NCI-H1417 treated with DMSO at 0.1 percent for 48 hours (cell line): ENCODE measurements at places on chromosomes 2 and 18.

DNA sequence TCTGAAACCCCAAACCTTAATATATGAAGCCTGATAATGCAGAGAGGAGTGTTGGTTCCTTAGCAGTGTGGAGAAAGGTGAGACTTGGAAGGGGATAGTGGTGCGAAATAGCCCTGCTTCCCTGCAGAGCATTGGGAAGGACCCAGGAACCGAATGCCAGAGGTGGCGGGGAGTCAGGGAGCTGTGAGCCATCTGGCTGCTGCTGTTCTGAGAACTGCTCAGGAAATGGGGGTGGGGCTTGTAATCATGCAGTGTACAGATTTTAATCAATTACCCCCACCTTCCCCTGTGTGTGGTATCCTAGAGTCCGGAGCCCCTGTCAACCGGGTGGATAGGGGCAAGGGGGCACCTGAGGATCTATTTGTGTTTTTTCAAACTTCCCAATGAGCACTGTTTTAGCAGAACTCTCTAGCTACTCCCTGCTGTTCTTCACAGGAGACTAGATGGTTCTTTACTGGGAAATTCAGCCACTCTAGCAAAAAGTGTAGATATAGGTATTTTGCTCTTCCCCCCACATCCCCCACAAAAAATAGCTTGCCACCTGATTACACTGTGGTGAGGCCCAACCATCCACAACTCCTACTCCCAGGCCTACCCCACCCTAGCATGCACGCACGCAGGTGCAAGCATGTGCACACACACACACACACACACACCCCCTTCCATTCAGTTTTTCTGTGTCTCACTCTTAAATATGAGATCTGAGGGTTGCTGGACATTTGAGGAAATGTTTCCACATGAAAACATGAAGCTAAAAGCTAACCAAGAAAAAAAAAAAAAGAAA, 30.1 kb upstream of the MBOAT2 start:
- no peak for DNase-seq

GRCh38 chr2:118309946-118310680, 221.8 kb downstream of the INSIG2 start:
- no peak for DNase-seq

- no peak for DNase-seq
Measured at GRCh38 chr18:11859903-11860407, 8.7 kb downstream of the CHMP1B start.

DNA sequence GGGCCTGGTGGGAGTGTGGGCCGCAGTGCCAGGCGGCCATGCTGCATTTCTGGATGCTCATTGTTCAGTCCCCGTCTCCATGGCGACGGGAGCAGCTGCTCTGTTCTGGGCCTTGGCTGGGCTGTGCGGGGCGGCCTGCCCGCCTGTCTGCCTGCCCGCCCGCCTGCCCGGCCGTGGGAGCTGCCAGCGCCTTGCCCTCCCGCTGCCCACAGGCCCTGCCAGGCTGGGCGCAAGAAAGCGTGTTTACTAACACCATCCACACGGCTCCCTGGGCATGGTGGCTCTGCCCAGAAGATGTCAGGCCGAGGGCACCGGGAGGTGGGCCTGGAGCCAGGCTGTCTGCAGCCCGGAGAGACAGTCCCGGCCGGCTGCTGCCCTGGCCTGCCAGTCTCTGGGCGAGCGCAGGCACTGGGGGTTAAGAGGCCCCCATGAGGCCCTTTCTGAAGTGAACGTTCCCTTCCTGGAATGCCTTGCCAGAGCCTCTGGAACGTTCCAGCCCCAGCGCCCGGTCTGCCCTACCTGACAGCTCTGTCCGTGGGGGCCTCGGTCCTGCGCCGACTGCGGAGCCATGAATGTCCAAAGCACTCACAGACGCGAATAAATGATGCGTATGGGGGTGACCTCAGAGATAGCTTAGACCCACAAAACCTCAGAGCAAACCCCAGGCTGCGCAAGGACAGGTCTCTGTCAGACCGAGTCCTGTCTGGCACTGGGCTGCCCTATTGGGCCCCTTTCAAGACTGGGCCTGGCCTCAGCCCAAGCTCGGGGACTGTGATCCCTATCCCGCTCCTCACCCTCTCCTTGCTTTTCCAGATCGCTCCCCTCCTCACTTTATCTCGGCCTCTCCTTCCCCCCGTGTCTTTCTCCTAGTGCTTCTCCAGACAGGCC, 44.3 kb downstream of the MYCN start:
- DNase-seq: no peak

DNA sequence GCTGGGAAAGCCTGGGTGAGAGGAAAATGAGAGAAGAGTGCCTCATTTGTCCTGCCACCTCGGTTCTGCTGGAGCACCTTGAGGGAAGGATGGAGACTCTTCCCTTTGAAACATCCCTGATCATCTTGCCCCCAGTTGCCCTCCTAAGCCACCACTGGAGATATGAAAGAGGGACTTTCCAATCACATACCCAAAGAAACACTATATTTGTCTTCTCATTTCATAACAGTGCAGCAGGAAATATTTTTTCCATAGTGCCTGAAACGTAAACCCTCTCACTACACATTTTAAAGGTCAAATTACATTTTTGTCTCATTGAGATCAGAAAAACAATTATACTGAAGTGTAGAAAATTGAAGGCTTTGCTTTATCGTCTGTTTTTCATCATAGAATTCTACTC, 63.3 kb downstream of the KCTD18 start:
- no peak for DNase-seq

- DNase-seq: no peak
Measured at GRCh38 chr2:62663411-62663810, 42.1 kb upstream of the EHBP1 start.

DNA sequence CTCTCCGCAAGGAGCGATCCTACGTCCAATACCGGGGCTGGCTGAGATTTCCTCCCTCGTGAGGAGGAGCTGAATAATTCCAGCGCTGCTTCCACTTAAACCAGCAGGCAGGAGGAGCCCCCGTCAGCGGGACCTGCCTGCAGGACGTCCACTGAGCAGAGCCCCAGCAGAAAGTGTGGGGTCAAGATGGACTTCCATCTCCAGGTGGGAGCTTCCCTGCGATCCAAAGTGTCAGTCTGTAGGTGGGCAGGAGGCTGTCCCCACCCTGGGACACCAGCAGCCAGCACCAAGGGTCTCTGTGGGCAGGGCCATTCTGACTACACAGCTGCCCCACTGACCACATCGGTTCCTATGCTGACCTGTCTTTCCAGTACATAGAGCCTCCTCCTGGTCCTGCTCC, 462 bp upstream of the OTOS start:
- DNase-seq: no peak

- DNase-seq: no peak
Measured at GRCh38 chr2:143148757-143149156, 19.5 kb downstream of the ARHGAP15 start.

DNA sequence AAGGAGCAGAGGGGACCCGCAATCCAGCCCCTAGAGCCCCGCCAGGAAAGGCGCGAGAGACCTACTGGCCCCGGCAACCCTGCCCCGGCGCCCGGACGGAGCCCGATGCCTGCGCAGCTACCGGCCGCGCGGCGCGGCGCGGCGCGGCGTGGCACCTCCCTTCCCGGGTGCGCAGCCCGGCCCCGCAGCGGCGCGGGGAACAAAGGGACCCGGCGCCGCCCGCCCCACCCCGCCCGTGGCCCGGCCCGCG, 307 bp downstream of the CDH2 start:
- DNase-seq: no peak

- no peak for DNase-seq
Measured at GRCh38 chr2:218827701-218828476, 3.7 kb downstream of the PRKAG3 start.

GRCh38 chr2:12536976-12537375, 179.8 kb upstream of the TRIB2 start:
- DNase-seq: no peak

DNA sequence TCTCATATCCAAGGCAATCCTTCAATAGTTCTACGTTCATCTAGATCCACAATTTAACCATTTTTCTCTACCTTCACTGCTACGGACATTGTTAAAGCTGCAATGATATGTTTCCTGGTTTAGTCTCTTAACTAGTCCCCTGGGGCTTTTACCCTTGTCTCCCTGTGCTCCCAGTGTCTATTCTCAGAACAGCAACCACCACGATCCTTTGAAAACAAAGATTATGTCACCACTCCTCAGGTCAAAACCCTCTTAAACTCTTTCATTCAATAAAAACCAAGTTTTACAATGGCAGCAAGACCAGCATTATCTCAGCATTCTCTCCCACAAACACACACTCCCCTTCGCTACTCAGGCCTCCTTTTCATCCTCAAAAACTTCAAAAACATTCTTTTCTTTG, 298.2 kb upstream of the CHST9 start:
- no peak for DNase-seq
